ENCODE measurements at places on chromosomes 16 and 17.

- DNase-seq, result no peak
Measured at GRCh38 chr16:4002121-4002520, 114.1 kb downstream of the ADCY9 start.

GRCh38 chr17:73528679-73529078 lies 115.6 kb downstream of the SDK2 start:
- DNase-seq, result no peak

DNA sequence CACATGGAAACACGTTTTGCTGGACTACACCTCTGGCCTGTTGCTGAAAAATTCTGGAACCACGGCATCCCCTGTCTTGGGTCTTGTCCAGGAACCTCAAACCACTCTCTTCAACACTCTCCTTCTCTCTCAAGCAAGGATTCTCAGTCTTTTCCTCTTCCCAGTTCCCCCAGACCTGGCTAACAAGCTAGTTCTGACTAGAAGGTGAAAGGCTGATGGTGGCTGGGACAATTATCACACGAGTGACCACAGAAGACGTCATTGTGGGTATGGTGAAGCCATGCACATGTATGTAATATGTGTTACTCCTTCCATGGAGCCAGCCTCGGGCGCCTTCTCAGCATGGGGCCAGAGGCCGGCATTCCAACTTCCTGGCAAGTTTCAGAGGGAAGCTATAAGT lies 123.0 kb downstream of the CDYL2 start:
- DNase-seq, result no peak

GRCh38 chr16:900211-900610 lies 70.6 kb downstream of the LMF1 start:
- no peak for DNase-seq

DNA sequence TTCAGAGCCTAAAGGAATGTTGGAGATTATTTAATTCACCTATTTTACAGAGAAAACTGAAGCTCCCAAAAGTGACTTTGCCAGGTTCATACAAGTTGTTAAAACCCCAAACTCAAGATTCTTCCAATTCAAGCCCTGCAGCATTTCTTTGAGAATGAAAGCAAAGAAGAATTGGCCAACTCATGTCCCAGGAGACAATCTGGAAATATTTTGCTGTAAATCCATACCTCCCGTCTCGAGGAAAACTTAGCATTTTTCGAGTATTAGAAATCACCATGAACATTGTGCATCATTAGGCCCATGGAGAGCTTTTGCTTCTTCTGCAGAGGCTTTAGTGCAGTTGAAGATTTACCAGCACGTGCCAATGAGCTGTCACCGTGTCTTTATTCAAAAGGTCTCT lies 176.4 kb upstream of the KCNJ16 start:
- DNase-seq, result no peak

DNA sequence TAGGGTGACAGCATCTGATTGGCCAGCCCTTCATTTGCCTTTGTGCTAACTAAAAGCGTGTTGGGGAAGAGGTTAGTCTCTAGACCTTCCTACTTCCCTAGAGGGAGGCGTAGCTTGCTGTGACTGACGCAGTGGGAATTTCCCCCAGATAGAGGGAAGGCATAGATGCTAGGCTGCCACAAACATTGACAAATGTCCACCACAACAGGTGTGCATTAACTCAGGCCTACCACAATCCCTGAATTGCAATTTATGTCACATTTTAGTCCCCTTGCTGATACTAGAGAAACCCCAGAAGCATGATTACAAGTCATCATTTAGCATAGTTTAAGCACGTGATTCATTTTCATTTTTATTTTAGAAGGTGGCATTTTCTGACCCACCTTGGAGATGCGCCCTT lies 76.3 kb upstream of the WSB1 start:
- no peak for DNase-seq

- DNase-seq, result no peak
Measured at GRCh38 chr16:52407778-52408177, 139.2 kb downstream of the TOX3 start.

GRCh38 chr16:8888951-8889892 lies 7.1 kb downstream of the LITAFD start:
- no peak for DNase-seq

DNA sequence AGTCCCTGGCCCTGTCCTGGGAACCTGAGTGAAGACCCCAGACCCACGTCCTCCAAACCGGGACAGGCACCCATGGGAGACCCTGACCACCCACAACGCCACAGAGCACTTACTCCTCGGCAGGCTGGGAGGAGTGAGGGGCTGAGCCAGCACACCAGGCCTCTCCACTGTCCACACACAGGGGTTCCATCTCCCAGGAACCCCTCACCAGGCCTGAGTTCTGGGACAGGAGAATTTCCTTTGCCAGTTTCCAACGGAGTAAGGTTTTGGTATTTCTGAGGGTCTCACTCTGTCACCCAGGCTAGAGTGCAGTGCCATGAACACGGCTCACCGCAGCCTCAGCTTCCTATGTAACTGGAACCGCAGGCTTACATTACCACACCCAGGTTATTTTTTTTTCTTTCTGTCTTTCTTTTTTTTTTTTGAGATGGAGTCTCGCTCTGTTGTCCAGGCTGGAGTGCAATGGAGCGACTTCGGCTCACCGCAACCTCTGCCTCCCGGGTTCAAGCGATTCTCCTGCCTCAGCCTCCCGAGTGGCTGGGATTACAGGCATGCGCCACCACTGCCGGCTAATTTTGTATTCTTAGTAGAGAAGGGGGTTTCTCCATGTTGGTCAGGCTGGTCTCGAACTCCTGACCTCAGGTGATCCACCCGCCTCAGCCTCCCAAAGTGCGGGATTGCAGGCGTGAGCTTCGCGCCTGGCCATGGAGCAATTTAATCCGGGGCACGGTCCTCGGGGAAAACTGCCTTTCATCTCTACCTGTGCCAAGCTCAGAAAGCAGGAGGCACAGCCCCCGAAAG lies 1.6 kb downstream of the PGAP6 start:
- no peak for DNase-seq

Data from CMK (cell line).